Left renal pelvis (tissue), 4 donors: ENCODE measurements at places on chromosomes 16 and 17. TPM values are rescaled to one million over a fixed set of nuclear protein-coding genes. Genes with fewer than 3 reads are reported as not detected.

DNA sequence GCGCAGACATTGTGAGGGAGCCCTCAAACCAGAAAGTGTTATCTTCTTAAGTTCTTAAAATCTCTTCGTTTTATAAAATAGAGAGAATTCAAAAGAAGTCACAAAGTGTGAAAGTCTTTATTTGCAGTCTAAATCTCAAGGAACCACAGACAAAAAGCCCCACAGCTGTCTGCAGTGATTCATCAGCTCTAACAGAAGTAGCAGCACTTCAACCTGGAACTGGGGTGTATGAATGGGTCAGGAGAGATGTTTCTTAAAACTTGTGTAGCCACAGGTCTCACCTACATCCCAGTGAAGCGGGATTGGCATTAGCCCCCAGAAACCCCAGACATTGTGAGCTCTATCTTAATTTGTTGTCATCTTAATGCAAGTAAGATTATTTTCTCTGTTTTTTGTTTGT is 61.1 kb downstream of the CDYL2 start:
- no peak for DNase-seq

GRCh38 chr17:82320956-82321927 is 3.8 kb upstream of the CD7 start:
- no peak for DNase-seq

GRCh38 chr17:5675625-5676421 is 91.5 kb upstream of the NLRP1 start:
- no peak for DNase-seq

- DNase-seq = no peak
Observed at GRCh38 chr17:3708366-3708765, 12.4 kb upstream of the P2RX5 start.

GRCh38 chr17:17491546-17491988 is 4.6 kb downstream of the RASD1 start:
- DNase-seq = no peak

DNA sequence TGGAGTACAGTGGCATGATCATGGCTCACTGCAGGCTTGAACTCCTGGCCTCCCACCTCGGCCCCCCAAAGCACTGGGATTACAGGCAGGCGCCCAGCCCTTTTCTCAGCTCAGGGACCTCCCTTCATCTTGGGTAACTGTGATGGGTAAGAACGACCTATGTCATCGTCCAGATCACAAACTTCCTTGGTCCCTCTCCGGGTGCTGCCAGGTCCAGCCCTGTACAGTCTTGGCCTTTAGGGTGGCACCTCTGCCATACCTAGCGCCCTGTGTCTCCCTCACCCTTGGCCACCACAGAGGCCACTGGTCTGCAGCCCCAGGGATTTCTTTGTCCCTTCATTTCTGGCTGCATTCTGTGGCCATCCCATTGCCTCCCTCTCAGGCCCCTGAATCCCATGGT is 29.7 kb upstream of the ZFP90 start:
- DNase-seq = no peak

- DNase-seq = no peak
Observed at GRCh38 chr17:30132615-30133014, 16.0 kb downstream of the NSRP1 start.

GRCh38 chr16:13036600-13036999 is 135.2 kb downstream of the SHISA9 start:
- DNase-seq = peak; percentile 50

- no peak for DNase-seq
Observed at GRCh38 chr16:79714440-79714839, 113.9 kb upstream of the MAF start.

- no peak for DNase-seq
Observed at GRCh38 chr16:8928467-8928957, 35.2 kb downstream of the USP7 start.

DNA sequence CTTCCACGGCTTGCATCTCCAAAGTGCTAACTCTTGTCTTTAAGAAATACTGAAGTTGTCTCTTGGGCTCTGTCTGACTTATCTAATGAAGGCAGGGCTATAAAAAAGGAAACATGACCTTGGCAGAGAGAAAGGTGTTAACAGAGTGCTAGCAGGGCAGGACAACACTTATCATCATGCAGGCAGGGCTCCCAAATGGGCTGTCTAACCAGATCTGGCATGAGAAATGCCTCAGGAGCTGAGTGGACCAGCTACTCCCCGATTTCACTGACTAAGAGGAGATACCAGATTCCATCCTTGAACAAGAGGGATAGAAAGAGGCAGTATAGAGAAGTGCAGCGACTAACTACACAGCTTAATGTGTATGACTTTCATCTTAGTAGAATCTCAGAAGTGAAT is 32.6 kb downstream of the PMP22 start:
- no peak for DNase-seq

GRCh38 chr17:58043221-58044181 is 36.5 kb upstream of the SRSF1 start:
- no peak for DNase-seq

DNA sequence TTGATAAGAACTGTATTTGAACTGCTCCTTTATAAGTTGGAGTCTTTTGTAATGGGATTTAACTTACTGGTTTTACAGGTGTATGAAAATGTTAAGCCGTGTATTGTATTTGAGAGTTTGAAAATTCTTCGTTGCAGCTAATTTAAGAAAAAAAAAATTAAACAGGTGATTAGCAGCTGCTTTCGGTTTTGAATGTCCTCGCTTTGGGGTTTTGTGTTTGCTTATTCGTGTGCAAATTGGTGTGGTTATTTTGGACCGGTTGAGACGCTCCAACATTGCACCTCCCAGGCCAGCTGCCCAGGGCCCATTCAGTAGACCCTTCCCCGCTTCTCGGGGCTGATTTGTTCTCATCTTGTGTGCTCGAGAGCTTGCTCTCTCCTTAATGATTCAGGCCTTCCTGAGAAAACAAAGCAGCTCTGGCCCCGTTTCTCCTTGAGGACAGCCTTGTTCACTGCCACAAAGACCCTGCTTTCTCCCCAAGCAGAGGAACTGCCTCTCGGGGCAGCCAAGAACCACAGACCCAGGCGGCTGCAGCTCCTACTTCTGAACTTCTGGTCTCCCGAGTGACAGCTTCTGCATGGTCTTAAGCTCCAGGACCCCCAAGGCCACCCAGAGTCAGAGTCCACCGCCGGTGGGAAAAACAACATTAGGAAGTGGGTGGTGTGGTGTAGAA is 100.5 kb downstream of the MSI2 start:
- no peak for DNase-seq

- no peak for DNase-seq
Observed at GRCh38 chr16:79301051-79301450, 299.5 kb downstream of the MAF start.

DNA sequence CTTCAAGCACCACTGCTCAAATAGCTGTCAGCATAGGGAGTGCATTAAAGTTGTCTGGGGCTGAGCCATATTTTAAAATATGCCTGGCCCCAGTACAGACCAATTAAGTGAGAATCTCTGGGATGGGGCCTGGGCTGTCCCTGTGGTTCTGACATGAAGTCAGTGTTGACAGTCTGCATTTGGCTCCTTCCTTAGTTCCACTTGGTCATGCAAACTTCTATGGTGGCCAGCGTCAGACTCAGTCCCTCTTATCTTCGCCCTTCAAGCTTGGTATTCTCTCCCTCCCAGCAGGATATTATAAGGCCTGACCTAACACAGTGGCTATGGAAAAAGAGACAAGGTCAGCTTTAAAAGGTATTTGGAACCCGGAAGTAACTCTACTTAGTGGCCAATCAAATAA is 177.2 kb downstream of the PMP22 start:
- DNase-seq = no peak

DNA sequence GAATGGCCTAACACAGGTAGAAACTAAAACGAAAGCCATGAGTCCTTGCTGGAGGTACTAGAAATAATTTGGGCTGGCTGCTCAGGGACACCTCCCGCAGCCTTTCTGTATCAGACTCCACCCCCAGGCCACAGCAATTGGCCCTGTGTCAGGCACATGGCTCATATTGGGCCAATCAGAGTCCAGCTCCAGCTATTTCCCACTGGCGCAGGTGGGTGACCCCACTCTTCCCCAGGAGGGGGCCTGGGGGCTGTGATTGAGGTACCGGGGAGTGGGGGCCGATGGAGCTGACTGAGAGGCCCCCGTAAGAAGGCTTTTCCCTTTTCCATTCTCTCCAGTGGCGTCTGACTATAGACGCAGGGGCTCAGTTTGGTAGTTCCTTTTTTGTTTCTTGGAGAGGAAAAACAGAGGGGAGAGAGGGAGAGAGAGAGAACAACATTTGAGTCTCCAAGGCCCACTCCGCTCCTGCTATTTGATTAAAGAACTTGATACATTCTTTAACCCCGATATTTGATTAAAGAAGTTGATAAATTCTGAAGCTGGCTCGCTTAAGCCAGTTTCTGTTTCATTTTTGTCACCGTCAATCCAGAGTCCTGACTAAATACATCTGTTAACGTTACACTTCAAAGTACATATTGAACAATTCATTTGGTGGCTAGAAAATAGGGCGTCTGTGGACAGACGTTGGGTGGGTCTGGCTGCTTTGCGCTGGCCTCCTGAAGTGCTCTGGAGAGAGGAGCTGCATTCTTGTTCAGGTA is 26.3 kb downstream of the FOXL1 start:
- DNase-seq = no peak

DNA sequence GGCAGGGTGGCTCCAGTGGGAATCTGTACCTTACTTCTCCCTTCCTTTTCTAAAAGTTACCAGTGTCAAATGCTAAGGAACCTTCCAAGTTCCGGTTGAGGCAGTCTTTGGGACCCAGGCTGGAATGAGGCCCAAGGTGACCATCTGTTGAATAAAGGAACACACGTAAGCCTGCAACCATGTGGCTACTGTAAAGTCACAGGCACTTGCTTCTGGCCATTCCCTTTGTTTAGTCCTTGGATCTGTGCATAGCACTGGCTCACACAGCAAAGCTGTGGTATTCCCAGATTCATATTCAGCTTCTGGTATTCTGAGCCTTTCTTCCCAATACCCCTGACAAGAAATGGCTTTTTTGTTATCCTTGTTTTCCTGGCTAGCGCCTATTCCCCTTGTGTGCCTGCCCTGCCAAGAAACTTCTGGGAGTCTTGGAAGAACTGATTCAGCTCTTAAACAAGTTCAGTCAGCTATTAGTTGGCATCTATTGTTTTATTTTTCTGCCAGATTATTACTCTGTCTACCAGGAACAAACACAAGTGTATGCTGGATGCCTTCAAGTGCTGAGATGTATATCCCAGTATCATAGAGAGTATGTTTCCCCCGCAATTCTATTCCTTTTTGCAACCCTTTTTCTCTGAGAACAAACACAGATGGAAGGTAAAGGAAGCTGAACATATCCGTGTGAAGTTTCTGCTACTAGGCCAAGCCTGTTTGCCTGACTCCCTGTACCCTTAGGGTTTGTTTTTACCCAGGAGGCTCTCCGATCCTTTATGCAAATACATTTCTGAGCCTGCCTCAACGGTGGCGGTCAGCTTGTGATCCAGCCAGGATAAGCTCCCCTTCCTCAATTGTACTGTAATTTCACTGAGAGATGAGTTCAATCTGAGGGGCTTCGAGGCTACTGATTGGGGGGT is 13.2 kb downstream of the TMEM238L start:
- no peak for DNase-seq

DNA sequence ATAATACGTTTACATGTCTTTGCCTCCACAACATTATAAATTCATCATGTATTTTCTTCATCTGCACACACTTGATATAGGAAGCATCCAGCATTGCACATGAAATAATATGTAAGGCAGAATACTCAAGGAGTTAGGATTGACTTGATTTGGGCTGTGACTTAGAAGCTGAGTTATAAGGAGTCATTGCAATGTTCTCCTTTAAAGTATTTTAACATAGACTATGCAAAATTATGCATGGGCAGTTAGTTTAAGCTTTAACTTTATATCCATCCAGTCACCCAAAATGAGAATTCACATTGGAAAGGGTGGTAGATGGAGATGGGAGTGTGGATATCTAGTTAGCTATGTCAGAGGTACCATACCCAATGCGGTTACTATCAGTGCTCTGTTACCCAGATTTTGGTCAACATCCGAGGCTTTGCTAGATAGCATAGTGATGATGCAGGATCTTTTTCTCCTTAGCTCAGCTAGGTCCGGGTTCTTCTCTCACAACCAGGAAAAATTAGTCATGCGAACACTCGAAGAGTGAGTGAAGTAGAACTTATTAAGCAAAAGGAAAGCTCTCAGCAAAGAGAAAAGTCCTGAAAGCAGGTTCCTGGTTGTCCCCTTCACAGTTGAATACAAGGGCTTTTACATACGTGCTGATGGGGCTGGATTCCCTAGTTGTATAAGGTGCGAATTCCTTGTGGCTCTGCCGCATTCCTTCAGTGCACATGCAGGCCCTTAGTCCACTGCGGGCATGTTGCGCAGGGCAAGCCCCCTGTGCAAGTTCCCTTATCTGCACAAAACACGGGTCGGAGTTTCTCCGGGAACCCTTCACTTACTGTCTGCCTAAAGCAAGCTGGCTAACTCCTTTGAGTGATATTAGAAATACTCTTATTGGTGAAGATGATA is 73.1 kb upstream of the FAM20A start:
- DNase-seq = no peak

DNA sequence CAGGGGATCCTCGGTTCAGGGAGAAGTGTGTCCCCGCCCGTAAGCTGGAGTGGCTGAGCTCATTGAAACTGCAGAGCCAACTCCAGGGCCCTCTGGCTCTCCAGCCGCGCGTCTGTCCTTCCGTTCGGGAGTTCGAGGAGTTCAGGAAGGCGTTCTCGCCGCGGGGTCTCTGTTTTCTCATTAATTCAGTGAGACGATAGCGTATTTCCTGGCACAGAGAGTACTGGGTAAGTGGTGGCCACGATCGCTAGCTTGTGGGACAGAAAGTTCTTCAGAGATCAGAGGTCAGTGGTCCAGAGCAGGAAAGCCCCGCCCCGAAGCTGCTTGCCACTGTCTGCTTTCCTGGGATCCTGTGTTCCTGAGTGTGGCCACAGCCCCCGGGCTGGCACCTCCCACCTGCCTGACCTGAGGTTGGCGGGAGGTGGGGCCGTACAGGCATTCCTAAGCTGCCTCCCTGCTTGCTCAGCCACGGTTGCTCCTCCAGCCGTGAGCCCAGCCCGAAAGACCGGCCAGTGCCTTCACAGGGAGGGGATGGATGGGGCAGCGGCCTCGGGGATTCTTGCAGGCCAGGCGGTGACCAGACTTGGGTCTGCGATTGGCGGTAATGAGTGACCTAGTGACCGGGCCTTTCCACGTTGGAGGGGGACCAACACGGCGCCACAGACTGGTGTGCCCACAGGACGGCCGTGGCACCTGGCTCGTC is 8.9 kb downstream of the BAIAP2 start:
- DNase-seq = no peak

- no peak for DNase-seq
Observed at GRCh38 chr16:70561623-70562022, 38.0 kb downstream of the SF3B3 start.

The CA5A gene
- 0.23 TPM for polyA plus RNA-seq

The GNGT2 gene
- 1.5 TPM for polyA plus RNA-seq

The PIRT gene
- 0.66 TPM for polyA plus RNA-seq

The KRTAP9-2 gene
- polyA plus RNA-seq = not detected

The GRN gene
- 208 TPM for polyA plus RNA-seq

The PROCA1 gene
- polyA plus RNA-seq = 4.5 TPM

The OTOP3 gene
- polyA plus RNA-seq = not detected

The CA10 gene
- 6.7 TPM for polyA plus RNA-seq
